ENCODE measurements at places on chromosomes 2 and 18. TPM values are rescaled to one million over a fixed set of nuclear protein-coding genes. Genes with fewer than 3 reads are reported as not detected.

DNA sequence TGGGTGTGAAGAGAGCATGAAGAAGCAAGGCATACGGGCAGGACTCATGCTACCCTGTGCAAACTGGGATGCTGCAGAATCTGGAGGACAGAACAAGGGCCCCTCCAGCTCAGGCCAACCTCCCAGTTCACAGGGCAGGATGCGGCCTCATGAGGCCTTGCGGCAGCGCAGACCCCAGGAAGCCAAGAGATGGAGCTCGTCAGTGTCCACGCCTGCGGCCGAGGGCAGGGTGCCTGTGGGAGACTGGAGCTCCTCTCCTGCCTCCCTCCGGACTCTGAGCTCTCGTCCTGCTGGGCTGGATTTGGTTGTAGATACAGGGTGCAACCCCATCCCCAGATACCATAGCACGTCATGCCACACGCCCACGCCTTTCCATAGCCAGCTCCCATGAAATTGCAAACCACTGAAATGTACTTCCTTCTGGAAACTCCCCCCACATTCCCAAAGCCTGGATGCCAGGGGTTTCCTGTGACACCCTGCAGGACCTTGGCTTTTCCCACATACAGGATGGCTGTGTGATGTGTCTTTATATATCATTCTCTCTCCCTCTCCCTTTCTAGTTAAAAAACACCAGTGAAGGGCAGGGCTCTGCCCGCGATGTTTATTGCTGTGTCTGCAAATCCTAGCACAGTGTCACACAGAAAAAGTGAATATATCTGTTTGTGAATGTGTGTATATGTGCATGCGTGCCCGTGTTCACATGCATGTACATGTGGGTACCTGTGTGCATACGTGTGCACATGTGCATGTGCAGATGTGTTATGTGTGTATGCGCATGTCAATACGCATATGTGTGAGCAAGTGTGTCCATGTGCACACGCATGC lies 12.3 kb upstream of the SNTG2 start:
- H3K4me3 ChIP-seq: no peak overlapping the region
- H3K27ac ChIP-seq: no peak overlapping the region
- H3K4me1 ChIP-seq: no peaks in the 10 kb centered on the region
- no peaks in the 10 kb centered on the region for H3K27me3 ChIP-seq

DNA sequence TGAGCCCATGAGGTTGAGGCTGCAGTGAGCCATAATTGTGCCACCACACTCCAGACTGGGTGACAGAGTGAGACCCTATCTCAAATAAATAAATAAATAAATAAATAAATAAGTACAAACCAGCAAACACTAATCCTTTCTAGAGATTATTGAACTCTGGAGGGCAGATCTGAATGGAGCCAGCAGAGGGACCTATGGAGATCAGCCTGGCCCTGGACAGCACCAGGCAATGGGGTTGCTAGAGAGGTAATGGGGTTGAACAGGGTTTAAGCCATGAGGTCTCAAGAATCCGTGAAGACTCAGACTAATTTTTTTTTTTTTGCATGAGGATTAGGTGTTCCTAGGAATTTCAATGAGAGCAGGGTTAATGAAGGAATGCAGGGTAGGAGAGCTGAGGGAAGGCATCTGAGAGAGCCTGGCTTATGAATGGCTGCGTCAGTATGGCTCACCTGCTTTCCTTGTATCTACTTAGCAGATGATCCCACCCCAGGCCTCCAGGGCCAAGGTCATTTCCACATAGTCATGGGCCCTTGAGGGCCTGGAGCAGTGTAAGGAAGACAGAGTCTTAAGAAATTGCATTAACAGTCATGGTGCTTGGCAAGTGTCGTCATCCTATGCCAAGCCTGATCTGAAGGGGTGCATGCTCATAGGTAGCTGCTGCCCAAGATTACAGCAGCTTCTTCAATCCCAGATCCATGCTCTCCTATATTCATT lies 34.6 kb upstream of the IL37 start:
- no peak for DNase-seq
- H3K27me3 ChIP-seq: no peaks in the 10 kb centered on the region
- H3K27ac ChIP-seq: no peak overlapping the region
- H3K4me1 ChIP-seq: peaks cover 22% of the 10 kb centered on the region
- no peaks in the 10 kb centered on the region for H3K36me3 ChIP-seq

- no peak for DNase-seq
- no peaks in the 10 kb centered on the region for H3K36me3 ChIP-seq
- no peak overlapping the region for H3K4me3 ChIP-seq
Observed at GRCh38 chr2:15809404-15809803, 130.9 kb upstream of the MYCN start.

The NETO1 gene
- not detected for polyA plus RNA-seq

The EDAR gene
- not detected for polyA plus RNA-seq

Measured in CD14-positive monocyte (primary cell).